ENCODE measurements at places on chromosomes 7 and 10. TPM values are rescaled to one million over a fixed set of nuclear protein-coding genes. Genes with fewer than 3 reads are reported as not detected.

Gene PTPRE
- total RNA-seq = 25.1 TPM

Gene PLAC9
- 8.5 TPM for total RNA-seq

Gene A1CF
- 34.2 TPM for total RNA-seq

Gene SEC31B
- total RNA-seq = 13.5 TPM

Gene TCF7L2
- 35.3 TPM for total RNA-seq

Gene ELFN1
- 1.4 TPM for total RNA-seq

Gene RFC2
- 19.6 TPM for total RNA-seq

All from mucosa of gallbladder (tissue), 1 donor.